CD4-positive, alpha-beta memory T cell (primary cell): ENCODE measurements at places on chromosomes 2 and 18. TPM values are rescaled to one million over a fixed set of nuclear protein-coding genes. Genes with fewer than 3 reads are reported as not detected.

The SULT1C2 gene
- 0.23 TPM for total RNA-seq

The NTSR2 gene
- total RNA-seq: not detected

The RFX8 gene
- 1.3 TPM for total RNA-seq

The PIEZO2 gene
- not detected for total RNA-seq

The KCNF1 gene
- total RNA-seq: not detected

The CHAC2 gene
- 1.5 TPM for total RNA-seq

The RIT2 gene
- not detected for total RNA-seq

The KCTD1 gene
- 2.8 TPM for total RNA-seq

The COLEC12 gene
- total RNA-seq: 0.17 TPM

The LINC00305 gene
- not detected for total RNA-seq

The STON1 gene
- total RNA-seq: 3.1 TPM

The NCKAP1 gene
- total RNA-seq: 4.9 TPM

The CCDC68 gene
- total RNA-seq: 0.33 TPM

The GNAL gene
- total RNA-seq: 0.26 TPM

The SPDYA gene
- total RNA-seq: 4.9 TPM

The GPAT2 gene
- 2.9 TPM for total RNA-seq

The LPIN1 gene
- 74.3 TPM for total RNA-seq

The SLC9A4 gene
- total RNA-seq: not detected

The INHA gene
- total RNA-seq: not detected

The SEC11C gene
- total RNA-seq: 85.1 TPM

The BUB1 gene
- total RNA-seq: 1.7 TPM

The GREB1 gene
- total RNA-seq: 1.1 TPM

The CYS1 gene
- total RNA-seq: not detected

The DSG1 gene
- total RNA-seq: not detected

The TUBB8B gene
- total RNA-seq: not detected

The FKBP7 gene
- total RNA-seq: 0.80 TPM

The SFT2D3 gene
- total RNA-seq: 15.4 TPM

The IL1R2 gene
- total RNA-seq: not detected

The FAM237A gene
- total RNA-seq: not detected

The TUBA3D gene
- not detected for total RNA-seq
